Amygdala (tissue), 56 donors: ENCODE measurements at places on chromosomes 1 and 21.

- no peak for DNase-seq
These were observed 6.4 kb upstream of the C1orf21 start for GRCh38 chr1:184380468-184380867.

DNA sequence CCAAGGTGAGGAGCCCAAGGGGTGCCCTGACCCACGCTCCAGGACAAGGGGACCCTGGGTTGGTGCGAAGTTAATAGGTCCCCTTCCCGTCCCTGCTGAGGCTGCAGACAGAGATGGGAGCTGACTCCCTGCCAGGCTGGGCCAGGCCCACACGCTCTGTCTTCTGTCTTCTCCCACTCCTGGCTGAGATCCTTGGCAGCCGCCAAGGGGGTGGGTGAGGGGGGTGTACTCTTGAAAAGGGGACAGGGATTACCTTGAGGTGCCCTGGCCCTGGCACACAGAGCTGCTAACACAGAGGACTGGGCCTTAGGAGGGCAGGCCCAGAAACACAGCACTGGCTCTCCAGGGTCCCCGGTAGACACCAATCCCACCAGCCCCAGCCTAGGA, 11.0 kb upstream of the CTRC start:
- DNase-seq, result no peak

DNA sequence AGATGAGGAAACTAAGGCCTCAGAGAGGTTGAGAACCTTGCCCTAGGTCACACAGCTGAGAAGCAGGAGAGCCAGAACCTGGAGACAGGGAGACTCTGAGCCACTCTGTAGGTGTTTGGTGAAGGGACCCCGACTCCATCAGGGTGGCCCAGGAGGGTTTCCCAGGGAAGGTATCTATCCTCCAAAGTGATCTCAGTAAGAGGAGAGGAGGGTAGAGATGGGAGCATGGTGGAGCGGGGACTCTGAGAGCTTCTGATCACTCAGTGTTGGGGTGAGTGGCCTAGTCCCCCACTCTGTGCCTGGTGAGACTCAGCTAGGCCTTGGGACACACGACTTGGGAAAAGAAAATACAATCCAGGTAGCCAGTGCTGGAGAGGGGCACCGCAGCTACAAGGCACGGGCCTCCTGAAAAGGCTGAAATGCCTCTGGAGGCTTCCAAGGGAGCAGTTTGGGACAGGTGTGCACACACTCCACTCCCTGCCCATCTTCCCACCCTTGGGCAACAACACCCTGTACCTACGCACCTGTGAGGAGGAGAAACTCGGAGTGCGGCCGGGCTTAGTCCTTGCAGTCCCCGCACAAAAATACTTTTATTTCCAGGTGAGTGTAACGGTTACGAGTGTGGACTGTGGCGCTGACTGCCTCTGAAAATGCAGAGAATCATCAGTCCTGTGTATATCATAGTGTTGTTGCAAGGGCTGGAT, 80.8 kb downstream of the CAMK2N1 start:
- DNase-seq, result no peak

- no peak for DNase-seq
These were observed 299.3 kb downstream of the TBX15 start for GRCh38 chr1:118688891-118689290.

DNA sequence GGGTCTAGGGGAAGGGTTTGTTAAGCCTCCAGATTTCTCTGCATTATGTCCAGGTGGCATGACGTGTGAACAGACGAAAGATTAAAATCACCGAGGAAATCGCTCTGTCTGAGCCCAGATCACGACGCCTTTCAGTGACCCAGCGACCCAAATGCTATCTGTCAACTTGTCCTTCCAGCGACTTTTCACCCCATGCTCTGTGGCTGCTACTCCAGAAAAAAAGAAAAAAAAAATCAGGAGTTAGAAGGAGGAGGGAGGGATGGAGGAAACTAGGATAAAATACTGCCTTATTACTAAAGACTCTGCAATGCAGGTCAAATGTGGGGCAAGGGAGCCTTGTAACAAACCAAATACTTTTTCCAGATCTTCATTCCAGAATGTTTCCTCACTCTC, 352.0 kb downstream of the NUF2 start:
- no peak for DNase-seq

DNA sequence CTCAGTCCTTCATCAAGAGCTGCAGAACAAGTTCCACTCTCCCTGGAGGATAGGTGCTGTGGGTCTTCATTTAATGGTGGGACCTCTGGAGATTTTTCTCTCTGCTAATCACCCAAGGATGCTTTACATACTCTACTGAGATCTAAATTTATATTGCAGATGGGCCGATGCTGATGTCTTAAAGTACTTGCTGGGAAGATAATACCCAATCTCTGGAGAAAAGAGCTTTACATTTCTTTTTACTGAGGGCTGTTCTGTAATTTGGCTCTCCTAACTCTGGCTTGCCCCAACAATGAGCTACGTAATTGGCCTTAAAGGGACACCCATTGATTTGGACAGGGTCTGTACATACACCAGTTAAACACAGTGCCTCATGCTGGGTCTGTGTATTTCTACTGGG, 86.9 kb downstream of the ST6GALNAC3 start:
- DNase-seq, result no peak

GRCh38 chr1:3530086-3530925, 75.8 kb downstream of the ARHGEF16 start:
- DNase-seq, result no peak

DNA sequence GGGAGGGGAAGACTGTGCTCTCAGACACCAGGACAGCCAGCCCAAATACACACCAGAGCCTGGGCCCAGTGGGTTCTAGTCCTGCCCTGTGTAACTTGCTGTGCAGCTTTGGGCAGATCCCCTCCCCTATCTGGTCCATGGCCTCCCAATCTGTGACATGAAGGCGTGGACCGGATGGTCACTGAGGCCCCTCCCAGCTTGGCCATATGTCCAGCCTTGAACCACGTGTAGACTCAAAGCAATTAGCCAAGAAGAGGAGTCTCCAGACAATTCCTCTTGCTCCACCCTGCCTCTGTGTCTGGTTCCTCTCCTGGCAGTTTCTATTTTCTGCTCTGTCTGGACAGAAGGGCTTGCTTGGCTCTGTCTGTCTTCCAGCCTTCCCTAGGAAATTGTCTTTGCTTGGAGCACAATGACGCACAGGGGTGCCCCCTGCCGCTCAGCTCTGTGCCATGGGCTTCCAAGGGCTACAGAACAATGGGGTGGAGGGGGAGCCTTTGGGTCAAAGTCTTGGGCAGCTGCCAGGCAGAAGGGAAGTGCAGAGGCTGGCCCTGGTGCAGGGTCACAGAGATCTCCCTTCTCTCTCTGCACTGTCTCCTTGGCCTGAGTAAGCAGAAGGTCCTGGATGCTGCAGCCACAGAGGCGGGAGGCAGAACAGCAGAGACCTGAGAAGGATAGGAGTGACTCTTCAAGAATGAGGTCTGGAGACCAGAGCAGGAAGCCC, 66.1 kb downstream of the TENT5C start:
- DNase-seq, result no peak

DNA sequence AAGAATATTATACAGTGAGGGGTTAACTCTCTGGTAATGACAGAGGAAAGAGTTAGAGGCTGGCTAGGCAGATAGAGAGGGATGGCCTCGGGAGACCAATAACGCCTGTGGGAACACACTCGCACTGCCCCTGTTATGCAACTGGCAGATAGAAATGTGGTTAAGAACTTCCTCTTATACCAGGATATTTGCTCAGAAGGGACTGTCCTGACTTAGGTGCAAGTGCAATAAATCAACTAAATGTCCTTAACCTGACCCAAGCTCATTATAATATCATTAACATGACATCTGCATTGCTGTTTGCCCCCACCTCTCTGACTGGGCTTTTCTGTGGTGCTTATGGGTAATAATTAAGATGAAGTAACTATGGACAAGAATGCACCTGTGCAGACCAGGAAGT, 1518.0 kb downstream of the NCAM2 start:
- DNase-seq, result no peak

- no peak for DNase-seq
These were observed 22.0 kb upstream of the DNASE2B start for GRCh38 chr1:84376000-84376910.

DNA sequence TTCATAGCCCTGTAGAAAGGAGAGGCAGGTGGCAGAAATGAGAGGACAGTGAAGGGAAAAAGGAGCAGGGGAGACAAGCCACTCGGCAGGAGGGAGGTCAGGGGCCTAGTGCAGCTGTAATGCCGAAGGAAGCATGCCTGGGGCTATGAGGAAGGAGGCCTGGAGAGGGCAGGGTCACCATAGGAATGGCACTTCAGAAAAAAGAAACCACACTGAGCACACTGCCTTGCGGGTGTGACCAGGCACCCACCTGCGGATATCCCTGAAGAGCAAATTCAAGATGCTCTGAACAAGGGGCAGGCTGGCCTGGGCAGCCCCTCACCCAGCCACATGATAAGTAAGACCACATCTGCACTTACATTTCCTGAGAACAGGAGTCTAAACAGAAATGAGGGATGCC, 104.7 kb downstream of the JAK1 start:
- no peak for DNase-seq

DNA sequence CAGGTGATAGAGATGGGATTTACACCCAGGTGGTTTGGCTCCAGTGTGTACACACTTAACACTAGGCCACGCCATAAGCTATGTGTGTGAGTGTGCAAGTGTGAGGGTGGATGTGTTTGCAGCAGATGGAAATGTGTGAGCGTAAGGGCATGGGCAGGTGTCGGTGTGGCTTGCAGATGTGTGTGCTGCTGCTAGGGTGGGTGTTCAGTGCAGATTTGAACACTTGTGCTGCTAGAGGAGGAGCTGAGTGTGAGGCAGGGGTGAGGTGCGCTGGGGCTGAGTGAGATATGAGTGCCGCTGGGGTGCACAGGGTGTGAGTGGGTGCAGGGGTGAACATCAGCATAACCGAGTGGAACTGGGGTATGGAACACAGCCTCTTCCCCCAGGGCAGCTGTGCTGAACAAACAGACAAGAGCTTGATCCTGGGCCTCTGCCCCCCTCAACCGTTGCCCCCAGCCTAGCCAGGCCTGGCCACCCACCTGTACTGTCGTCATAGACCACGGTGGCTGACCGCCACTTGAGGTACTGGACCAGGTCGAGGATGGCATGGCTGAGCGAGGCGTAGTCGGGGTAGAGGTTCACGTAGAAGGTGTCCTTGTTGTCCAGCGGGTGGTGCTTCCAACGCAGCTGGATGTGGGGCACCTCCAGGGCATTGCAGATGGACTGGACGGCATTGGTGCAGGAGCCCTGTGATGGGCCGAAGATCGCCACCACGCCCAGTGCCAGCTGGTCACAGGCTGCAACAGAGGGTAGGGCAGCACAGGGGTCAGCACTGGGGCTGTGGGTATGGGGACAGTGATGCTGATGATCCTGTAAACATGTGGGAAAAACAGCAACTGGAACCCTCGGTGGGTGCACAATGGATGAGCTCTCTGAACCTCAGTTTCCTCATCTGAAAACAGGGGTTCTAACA, 153.9 kb downstream of the GRIK3 start:
- DNase-seq, result no peak

GRCh38 chr1:228861832-228862180, 126.5 kb downstream of the RHOU start:
- no peak for DNase-seq

GRCh38 chr1:1606232-1606631, 6.3 kb upstream of the FNDC10 start:
- DNase-seq, result no peak

DNA sequence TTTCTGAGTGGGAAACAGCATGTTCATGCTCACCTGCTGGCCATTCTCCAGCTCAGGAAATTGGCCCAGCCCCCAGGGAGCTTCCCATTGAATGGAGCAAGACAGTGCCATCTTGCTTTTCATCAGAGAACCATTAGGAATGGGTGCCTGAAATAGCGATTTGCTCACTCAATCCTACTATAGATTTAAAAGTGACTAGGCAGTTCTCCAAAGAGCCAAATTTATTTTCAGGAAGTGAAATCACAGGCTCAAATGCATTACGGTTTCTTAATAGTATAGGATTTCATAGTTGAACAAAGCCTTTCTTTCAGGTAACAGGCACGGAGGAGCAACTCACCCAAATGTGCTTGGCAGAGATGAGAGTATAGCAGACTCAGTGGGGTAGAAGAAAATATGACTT, 272.1 kb downstream of the GRIK1 start:
- DNase-seq, result no peak

- DNase-seq, result no peak
These were observed 96.2 kb downstream of the GALNT2 start for GRCh38 chr1:230163205-230163604.

DNA sequence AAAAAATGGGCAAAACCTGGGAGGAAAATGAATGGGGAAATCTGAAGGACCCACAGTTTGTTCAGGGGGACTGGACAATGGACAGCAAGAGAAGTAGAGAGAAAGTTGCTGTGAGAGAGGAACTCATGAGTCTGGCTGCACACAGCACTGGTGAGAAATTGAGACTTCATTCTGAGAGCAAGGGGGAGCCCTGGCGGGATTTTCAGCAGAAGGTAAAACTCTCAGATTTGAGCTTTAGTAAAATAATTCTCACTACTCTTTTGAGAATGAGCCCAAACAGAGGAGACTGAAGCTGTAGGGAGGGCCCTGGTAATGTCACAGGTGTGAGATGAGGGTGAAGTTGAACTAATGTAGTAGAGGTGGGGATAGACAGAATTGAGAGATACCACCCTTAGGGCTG, 438.6 kb downstream of the OMA1 start:
- DNase-seq, result no peak

DNA sequence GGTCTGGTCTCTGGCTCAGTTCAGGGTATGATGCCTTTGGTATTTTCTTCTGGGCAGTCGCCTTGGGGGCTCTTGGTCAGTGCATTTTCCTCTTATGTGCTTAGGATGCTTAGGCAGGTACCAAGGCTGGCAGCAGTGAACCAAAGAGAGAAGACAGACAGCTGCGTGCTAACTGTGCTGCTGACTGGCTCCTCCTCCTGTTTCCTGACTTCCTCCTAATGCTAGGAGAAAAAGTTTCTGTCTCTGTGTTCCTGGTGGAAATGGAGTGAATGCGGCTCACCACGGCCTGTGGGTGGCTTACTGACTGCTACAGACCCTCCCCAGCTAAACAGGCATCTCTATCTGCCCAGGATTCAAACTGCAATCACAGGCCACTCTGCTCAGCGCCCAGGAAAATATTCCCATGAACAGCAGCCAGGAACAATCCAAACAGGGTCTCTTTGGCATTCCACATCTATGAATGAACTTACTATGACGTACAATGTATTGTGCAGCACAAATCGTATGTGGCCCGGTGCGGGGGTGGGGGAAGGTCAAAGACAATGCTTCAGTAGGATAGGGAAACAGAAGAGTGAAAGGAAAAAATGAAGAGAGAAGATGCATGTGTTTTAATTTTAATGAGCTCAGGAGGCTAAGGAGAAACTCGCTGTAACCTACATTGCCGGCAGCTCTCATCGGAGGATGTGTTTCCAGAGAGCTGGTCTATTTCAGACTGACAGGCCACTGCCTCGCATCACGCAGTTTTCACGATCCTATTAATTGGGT, 2.8 kb downstream of the ABCG1 start:
- peak; percentile 49 for DNase-seq

DNA sequence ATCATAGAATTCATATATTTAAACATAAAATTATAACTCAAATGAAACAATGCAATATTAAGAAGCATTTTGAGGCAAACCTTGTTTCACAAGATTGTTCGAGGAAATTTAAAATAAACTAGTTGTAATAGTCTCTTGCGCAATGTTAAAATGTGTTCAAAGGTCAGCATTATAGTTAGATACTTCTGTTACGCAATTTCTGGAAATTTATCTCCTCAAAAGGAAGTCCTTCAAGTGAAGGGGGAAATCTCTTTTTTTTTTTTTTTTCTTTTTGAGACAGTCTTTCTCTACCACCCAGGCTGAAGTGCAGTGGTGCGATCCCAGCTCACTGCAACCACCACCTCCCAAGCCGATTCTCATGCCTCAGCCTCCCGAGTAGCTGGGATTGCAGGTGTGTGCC, 52.1 kb downstream of the FMO4 start:
- DNase-seq, result no peak
